ENCODE measurements at places on chromosomes 7 and 10.

- peak; percentile 37 for DNase-seq
Measured at GRCh38 chr7:47951374-47951773, 3.1 kb upstream of the PKD1L1 start.

DNA sequence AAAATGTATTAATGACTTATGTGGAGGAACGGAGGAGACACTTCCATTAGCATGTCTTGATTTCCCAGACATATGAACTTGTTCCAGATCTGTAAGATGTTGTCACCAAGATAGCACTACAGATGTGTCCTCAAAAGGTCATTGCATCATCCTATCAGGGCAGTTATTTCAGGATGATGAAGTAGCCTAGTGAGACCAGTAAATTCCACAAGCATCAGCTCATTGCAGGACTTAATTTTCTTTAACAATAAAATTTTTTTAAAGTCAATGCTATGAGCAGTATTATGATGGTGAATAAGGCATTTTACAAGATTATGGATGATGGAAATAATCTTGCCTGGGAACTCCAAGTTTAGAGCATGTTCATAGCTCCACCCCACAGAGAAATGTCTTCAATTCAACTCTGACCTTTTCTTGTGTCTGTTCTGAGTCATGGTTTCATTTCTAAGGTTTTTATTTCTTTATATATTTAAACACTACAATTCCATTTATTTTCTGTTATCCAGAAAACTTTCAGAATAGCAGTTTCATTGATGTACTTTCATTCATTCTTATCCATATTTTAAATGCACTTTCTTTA, 1203.3 kb upstream of the CELF2 start:
- DNase-seq: no peak

GRCh38 chr10:13734151-13734550, 147.4 kb downstream of the PRPF18 start:
- no peak for DNase-seq

GRCh38 chr7:133234961-133235875, 17.7 kb upstream of the EXOC4 start:
- no peak for DNase-seq

DNA sequence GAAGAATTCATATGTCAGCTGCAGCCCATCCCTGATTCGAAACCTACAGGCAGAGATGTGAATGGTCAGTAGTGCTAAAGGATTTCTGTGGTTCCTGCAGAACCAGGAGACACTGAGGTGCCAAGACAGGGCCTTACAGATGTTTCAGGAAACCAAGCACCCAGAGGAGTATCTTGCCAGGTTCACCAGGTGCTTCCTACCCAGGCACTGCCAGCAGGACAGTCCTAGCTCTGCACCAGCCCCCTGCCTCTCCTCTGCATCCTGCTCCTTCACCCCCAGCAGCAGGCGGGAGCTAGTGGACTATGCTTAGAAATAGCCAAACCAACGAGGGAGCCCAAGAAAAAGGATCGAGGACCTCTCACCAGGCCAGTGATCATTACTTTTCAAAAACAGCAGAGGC, 4.2 kb upstream of the IKZF1 start:
- DNase-seq: no peak

- no peak for DNase-seq
Measured at GRCh38 chr10:78004215-78005026, 24.9 kb downstream of the POLR3A start.

DNA sequence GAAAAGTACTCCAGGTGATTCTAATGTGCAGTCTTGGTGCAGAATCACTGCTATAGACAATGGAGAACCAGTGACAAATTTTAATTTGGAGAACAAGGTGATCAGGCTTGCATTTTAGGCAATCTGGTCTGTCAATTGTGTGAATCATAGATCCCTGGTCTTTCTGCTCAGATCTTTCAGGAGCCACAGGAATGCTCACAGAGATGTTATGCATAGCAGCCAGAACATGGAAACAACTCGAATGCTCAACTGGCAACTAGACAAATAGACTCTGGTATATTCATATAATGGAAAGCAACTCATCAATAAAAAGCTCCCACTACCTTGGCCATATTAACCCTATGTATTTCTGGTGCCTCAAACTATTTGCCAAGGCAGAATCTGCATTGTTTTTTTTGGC, 209.1 kb downstream of the PHF14 start:
- DNase-seq: no peak

GRCh38 chr10:19638182-19638895, 177.9 kb upstream of the PLXDC2 start:
- peak; percentile 66 for DNase-seq

DNA sequence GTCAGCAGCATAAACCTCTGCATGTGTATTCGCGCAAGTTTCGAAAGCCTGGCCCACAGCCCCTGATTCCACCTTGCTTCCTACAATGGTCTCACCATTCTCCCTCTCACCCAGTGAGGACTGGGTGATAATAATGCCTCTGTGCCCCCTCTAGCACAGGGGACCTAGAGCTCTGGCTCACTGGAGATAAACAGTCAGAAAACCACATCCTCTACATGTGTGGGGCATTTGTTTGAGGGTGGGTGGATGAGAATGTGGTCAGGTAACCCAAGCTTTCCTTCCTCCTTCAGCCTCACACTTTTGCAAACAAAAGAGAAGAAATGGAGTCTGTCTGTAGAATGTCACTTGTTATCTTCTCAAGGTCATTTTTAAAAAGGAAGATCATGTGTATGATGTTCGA, 373.5 kb downstream of the KCNMA1 start:
- no peak for DNase-seq

DNA sequence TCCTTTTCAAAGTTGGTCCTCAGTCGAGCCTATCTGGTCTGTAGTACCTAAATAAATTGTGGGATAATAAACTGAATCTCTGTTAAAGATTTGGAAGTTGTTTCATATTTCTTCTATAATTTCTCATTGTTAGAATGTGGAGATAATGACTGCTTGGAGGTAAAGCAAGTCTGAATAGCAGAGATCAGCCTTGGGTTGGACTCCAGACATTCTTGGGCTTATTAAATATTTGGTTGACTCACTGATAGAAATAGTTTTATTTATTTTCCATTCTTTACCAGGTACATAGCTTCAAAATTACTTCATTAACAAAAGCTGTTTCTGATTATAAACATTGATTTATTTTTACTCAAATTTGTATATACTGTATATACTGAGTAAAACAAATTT, 34.3 kb downstream of the TPST1 start:
- DNase-seq: no peak

- DNase-seq: no peak
Measured at GRCh38 chr10:33265621-33266020, 68.8 kb downstream of the NRP1 start.

- no peak for DNase-seq
Measured at GRCh38 chr7:127730658-127731276, 78.8 kb downstream of the SND1 start.

DNA sequence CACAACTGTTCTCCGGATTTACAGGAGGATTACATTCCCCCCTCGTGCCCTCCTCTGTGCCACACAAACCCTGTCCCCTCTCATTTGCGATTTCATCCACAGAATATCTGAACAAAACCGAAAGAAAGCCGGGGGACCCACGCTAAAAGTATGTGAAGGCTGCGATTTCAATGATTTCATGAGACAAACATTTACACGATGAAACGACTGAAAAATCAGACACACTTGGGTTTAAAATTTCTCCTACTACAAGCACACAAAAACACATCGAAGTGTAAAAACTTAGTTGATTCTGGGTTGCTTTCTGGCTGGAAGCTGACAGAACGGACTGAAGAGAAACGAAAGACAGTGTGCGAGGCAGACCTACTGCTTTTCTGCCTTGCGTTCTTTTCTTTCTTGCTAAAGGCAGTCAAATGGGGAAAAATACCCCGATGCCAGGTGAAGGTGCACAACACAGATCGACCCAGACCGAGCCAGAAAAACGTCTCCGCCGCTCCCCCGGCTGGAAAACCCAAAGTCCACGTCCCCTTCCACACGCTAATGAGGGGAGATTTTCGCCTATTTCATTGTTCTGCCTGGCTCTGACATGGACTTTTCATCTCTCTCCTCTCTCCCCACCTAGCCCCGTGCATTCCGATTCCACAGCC, 1.2 kb downstream of the HIPK2 start:
- DNase-seq: peak; percentile 39

DNA sequence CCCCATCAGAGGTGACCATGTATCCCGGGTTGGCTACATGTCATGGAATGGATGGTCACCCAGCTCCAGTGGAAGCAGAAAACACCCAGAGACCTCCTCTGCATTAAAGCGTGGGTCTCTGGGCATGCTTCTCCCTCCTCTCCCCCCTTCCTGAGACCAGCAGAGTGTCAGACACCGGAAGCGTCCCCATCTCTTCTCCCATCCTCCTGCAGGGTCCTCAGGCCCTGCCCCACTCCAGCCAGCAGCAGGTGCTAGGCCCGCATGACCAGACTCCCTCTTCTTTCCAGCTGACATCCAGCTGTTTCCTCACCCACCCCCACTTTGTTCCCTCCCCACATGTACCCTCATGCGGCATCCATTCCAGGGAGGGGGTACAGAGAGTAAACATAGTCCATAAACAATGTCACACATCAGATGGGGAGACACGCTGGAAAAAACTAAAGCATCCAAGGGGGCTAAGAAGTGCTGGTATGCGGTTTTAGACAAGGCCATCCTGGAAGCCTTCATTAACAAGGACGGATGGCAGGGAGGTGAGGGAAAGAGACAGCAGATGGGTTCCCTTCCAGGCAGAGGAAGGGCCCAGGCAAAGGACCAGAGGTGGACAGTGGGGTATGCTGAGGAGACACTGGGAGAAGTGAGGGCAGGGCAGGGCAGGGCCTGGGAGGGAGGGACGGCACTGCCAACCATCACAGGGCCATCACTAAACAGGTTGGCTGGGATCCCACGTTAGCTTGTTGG, 12.5 kb upstream of the SLC18A3 start:
- DNase-seq: no peak

DNA sequence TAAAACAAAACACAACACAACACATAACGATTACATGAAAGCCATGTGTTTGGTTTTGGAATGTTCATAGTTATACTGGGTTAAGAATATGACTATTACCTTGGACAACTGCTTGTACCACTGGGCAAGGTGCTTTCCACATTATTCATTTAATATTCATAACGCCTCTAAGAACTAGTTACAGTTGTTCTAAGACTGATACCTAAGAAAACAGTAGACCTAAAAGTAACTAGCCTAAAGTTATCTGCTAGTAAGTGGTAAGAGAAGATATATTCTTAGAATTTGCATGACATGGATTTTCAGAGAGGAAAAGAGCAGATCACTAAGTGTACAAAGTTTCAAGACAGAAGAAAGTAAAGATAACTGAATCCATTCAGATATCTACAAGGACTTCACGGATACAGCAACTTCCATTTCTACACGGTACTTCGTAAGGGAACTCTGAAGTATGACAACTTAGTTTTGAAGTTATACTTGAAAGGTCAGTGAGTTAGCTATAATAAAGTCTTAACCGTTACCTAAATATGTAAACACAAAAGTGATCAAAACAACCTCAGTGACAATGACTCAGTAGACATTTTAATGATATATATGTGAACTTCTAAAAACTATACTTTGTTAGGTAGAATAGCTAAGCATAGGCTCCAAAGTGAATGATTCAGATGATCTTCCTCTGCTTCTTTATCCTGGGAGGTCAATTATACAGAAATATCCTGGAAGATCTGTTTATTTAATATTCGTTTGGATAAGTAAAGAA, 65.1 kb downstream of the MINDY3 start:
- no peak for DNase-seq

- DNase-seq: no peak
Measured at GRCh38 chr7:144991041-144991440, 155.2 kb upstream of the TPK1 start.

DNA sequence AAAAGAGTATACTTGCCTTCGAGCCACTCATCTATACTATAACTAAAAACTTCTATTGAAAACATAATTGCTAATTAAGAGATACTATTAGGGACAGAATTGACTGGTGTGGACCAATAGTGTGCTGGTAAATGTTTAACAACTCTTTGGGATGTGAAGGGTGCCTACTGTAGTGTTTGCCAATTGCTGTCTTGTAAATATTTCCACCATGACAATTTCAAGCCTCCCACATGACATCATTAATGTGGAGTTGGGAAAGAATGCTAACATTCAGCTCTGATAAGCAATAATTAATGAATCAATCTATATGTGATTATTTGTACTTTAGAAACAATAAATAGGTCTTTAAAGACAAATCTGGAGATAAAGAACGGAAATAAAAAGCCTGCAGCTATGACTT, 136.8 kb downstream of the DGKB start:
- no peak for DNase-seq

DNA sequence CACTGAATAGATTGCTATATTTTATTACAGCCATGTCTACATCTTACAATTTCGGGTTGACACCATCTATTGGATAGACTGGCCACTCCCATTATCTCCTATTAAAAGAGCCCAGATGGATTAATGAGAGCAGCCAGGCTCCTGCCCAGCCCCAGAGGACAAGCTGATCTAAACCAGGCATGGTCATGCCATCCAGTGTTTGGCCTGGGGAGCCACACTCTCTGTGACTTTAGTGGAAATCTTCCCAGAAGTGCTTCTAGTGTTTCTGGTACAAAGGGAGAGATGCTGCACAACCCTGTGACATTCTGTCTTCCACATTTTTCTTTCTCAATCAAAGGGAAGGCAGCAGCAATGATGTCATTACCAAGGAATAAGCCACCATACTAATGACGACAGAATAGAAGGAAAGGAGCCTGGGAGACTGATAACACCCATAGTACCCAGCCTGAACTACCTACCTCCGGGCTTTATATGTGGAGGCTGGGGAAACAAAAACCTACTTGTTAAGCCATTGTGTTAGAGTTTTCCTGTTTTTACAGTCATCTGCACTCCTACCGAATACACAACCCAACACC, 5.0 kb downstream of the NEBL start:
- DNase-seq: no peak
